NCI-H1105 (cell line): ENCODE measurements at places on chromosomes 12 and 14.

GRCh38 chr12:10102322-10102721, 3.5 kb upstream of the CLEC1A start:
- no peak for DNase-seq

- DNase-seq: no peak
Measured at GRCh38 chr12:100717733-100718067, 76.9 kb upstream of the ANO4 start.

DNA sequence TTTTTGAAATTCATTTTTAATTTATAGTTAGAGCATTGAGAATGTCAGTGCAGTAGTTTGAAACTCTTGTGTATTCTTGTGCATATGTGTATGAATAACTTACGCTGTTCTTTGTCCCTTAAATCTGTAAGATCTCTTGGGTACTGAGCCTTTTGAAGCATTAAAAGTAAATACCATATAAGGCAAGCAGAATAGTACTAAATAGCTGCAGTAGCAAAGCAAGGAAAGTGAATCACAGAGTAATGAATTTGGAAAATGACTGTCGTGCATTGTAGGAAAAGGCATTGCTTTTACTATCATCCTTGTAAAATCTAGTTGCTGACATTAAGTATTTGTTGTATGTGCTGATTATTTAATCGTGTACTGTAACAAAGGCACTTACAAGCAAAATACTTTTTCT, 12.1 kb downstream of the CNOT2 start:
- no peak for DNase-seq

DNA sequence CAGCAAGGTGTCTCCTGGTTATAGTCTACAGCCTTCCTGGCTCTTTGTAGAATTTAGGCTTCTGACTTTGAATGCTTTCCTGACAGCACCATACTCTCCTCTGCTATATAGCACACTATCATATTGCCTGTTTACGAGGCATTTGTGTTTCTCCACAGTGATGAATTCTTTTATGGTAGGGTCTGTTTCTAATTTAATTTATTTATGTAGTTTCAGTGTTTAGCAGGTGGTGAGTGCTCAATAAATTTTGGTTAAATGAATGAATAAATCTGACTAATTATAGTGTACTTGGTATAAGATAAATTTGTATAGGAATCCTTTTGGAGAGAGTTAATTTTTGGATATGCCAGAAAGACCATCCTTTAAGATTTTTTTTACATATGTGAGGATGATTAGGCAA, 115.3 kb downstream of the RAD51B start:
- no peak for DNase-seq

DNA sequence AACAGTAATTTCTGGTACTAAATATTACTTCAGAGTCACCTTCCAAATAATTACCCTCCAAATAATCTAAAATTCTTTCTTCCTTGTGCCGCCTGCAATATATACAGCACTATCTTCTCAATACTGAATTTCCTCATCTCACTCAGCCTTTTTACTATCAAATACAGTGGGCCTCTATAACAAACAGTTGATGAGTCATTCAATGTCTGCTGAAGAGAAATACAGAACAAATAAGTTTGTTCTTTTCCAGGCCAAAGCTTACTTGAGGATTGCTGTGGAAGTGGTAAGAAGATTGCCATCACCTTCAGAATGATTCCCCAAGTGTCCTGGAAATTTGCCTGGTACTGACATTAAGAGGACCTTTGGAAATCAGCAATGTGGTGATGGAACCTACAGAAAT, 218.2 kb upstream of the ARHGAP5 start:
- no peak for DNase-seq
